ENCODE measurements at places on chromosomes 12 and 14. TPM values are rescaled to one million over a fixed set of nuclear protein-coding genes. Genes with fewer than 3 reads are reported as not detected.
A peak's percentile ranks its signal among the peaks of the same experiment; 100 is the strongest.

GRCh38 chr14:59081720-59082119, 106.7 kb upstream of the DAAM1 start:
- DNase-seq = no peak

DNA sequence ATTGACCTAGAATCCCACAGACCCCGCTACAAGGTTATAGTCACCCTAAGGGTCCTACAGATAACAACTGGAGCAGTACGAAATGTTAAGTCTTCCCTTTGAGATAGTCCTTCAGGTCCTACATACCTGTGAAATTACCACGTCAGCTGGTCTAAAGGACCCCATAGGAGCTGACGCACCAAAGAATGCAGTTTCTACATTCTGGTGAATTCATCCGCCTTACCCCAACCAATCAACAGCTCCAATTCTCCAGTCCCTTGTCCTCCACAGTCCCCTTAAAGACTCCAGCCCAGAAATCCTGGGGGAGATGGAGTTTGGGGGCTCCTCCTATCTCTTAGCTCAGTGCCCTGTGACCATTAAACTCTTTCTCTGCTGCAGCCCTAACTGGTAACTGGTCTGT, 36.2 kb upstream of the PRMT8 start:
- DNase-seq = no peak

CYP27B1 gene
- total RNA-seq = 0.22 TPM

DNA sequence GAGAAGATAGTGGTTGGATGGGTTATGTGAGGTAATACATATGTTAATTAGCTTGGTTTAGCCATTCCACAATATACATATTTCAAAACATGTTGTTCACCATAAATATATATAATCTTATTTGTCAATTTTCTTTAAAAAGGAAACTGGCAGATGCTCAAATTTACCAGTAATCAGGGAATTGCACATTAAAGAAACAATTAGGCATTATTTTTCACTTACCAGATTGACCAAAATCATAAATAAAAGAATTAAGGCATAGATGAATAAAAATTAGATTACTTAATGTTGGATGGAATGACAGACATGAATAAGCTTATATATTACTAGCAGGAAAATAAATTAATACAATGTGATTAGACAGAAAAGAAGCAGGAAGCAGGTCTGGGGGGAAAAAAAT, 147.2 kb downstream of the PLEKHA5 start:
- DNase-seq = no peak

KRT71 gene
- total RNA-seq = not detected

THAP2 gene
- total RNA-seq = 7.4 TPM

DNA sequence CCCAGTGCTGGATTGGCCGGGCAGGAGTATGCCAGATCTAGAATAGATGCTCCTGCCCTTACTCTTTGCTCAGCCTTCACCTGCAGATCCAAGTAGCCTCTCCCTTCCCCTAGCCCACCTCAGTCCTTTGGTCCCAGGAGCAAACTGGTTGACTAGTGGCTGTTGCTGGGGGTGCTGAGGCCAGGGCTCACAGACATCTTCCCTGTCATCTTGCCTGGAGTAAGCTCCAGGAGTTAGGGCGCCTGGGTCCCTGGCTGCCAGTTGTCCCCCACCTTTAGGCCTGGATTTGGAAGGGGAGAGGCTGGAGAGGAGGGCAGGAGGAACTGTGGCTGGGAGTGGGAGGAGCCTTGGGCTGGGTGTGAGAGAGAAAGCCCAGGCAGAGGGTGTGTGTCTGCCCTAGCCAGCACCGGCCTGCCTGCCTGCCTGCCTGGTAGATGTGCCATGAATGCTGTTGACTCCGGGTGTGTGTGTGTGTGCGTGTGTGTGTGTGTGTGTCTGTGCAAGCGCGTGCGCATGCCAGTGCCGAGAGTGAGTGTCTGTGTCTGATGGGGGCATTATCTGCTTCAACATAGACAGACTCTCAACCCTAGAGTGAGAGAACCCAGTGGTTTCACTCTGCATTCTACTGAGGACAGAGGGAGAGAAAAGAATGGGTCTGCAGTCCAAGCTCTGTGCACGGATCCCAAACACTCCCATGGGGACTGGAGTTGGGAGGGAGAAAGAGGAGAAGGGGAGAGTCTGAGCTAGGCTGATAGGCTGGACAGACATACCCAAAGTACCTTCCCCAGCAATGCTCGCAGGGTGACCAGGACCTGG, 845 bp upstream of the RARG start:
- peak; percentile 90 for DNase-seq

GRCh38 chr12:4323396-4323795, 2.4 kb downstream of the TIGAR start:
- DNase-seq = no peak

DNA sequence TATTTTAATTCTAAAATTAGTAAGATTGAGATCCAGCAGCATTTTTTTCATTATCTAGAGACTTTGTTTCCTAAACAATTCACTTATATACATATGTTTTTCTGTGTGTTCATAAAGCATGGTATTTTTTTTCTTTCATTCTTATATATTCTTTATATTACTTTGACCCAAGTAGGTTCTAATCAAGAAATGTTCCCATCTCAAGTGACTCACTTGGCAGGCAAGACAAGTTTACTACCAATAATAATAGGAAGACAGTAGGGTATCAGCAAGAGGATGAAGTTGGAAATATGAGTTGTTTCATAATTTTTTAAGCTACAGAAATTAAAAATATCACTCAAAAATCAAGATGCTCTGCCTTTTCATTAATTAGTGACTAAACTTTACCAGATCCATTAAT, 613.4 kb upstream of the ATP2B1 start:
- DNase-seq = no peak

DNA sequence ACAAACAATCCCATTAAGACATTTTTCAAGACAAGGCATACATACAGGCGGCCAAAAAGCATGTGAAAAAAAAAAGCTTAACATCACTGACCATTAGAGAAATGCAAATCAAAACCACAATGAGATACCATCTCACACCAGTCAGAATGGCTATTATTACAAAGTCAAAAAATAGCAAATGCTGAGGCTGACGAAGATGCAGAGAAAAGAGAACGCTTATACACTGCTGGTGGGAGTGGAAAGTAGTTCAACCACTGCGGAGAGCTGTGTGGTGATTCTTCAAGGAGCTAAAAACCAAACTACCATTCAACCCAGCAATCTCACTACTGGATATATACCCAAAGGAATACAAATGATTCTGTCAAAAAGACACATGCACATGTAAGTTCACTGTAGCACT, 216.7 kb downstream of the FOXG1 start:
- DNase-seq = no peak

GRCh38 chr12:32566663-32567295, 112.3 kb upstream of the DNM1L start:
- DNase-seq = no peak

DNA sequence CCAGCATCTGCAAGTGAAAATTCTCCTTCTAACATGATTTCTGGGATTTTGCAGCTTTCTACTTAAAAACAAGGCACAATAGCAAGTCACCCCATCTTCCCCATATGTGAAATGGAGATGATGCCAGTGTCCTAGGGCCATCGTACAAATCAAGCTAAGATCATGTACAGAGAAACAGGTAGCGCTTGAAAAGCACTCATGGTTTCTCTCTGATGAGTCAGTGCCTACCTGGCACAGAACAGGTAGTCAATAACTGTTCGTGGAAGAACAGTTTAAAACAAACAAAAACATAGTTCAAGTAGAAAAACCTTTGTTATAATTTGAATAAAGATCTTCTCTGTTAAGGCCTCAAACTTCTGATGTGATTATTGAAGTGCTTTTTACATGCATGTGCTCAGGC, 46.9 kb downstream of the RAD52 start:
- no peak for DNase-seq

SLC16A7 gene
- total RNA-seq = 109 TPM

DNA sequence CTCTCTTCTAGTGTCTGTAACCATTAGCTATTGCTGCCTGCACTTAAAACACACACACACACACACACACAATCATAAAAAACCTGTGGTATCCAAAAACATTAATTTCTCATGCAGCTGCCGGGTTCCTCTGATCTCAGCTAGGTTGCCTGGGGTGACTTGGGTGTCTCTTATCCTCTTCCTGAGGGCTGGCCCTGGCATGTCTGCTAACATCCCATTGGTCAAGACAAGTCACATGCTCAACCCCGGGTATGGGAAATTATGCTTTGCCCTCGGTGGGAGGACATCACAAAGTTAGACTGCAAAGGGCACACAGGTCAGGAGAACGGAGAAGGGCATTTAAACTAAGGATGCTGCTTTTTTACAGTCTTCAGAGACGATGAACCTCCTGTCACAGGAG, 55.7 kb downstream of the TRPV4 start:
- DNase-seq = no peak

- no peak for DNase-seq
Measured at GRCh38 chr12:116166306-116166705, 111.2 kb downstream of the MED13L start.

DDX11 gene
- 5.4 TPM for total RNA-seq

ZC2HC1C gene
- total RNA-seq = 10.8 TPM

GRCh38 chr12:4769073-4769472, 48.9 kb downstream of the GALNT8 start:
- DNase-seq = peak; percentile 72

DNA sequence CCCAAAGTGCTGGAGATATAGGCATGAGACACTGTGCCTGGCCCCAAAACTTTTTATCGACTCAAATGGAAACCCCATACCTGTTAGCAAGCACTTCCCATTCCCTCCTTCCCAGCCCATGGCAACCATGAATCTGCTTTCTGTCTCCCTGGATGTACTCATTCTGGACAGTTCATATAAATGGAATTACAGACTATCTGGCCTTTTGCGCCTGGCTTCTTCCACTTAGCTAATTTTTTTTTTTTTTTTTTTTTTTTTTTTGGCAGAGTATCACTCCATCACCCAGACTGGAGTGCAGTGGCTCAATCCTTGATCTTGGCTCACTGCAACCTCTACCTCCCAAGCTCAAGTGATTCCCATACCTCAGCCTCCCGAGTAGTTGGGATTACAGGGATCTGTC, 134.5 kb upstream of the MED13L start:
- DNase-seq = no peak

TPPP2 gene
- 1.2 TPM for total RNA-seq

DNA sequence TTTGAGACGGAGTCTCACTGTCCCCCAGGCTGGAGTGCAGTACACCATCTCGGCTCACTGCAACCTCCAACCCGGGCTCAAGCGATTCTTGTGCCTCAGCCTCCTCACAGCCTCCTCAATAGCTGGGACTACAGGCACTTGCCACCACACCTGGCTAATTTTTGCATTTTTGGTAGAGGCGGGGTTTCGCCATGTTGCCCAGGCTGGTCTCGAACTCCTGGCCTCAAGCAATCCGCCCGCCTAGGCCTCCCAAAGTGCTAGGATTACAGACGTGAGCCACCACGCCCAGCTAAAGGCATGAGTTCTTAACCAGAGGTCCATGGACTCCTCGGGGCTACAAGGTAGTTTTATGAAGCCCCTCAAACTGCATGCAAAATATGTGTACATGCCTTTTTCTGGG, 2.1 kb downstream of the SARNP start:
- DNase-seq = no peak

RDH5 gene
- 24.4 TPM for total RNA-seq

- DNase-seq = no peak
Measured at GRCh38 chr12:82970614-82971013, 283.9 kb downstream of the TMTC2 start.

SSTR1 gene
- 0.86 TPM for total RNA-seq

DNA sequence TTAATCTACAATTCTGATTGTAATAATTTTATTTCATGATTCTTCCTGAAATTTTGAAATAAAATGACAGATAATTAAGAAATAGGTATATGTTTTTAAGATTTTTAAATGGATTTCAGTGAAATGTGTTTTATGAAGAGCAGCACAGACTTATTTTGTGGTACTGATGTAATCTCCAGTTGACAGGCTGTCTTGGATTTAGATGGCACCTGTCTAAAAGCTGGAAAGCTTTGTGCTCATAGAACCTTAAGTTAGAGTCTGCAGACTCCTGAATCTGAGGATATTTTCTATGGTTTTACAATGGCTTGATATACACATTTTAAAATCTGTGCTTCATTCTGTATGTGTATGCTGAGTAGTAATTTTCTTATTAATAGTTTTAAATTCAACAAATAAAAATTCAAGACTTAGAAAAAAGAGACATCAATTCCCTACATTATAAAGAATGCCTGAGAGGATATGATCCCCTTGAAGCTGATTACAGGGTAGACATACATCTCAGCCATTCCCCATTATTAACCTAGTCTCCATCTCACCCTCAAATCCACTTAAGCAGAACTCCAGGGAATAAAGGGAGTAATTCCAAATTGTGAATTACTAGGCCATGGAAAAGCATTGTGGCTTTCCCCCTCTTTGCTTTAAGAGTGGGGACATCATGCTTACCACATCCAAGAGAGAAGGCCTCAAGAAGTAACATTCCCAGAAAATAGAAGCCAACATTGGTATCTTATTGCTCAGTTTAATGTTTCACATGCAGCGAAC, 33.7 kb upstream of the ACSS3 start:
- DNase-seq = no peak

PTPN6 gene
- 7.7 TPM for total RNA-seq

LAG3 gene
- 1.0 TPM for total RNA-seq

TAS2R43 gene
- not detected for total RNA-seq

DNA sequence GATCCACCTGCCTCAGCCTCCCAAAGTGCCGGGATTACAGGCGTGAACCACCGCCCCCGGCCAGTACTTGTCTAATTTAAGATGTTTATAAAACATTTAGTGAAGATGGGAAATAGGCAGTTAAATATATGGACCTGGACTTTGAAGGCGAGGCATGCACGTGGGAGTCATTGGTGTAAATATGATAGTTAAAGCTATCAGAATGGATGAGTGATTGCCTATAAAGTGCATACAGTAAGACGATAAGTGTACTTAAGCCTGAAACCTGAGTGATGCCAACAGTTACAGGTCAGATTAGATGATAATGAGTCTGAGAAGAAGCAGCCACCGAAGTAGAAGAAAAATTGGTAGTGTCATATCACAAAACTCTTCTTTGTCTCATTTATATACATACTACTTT, 11.5 kb downstream of the RAD51B start:
- no peak for DNase-seq

CLEC14A gene
- total RNA-seq = 43.1 TPM

GRCh38 chr12:8914716-8915526, 612 bp downstream of the PHC1 start:
- peak; percentile 47 for DNase-seq

ATP5MC2 gene
- total RNA-seq = 507 TPM

- no peak for DNase-seq
Measured at GRCh38 chr12:62106547-62107185, 153.5 kb upstream of the USP15 start.

TAS2R42 gene
- total RNA-seq = not detected

DNA sequence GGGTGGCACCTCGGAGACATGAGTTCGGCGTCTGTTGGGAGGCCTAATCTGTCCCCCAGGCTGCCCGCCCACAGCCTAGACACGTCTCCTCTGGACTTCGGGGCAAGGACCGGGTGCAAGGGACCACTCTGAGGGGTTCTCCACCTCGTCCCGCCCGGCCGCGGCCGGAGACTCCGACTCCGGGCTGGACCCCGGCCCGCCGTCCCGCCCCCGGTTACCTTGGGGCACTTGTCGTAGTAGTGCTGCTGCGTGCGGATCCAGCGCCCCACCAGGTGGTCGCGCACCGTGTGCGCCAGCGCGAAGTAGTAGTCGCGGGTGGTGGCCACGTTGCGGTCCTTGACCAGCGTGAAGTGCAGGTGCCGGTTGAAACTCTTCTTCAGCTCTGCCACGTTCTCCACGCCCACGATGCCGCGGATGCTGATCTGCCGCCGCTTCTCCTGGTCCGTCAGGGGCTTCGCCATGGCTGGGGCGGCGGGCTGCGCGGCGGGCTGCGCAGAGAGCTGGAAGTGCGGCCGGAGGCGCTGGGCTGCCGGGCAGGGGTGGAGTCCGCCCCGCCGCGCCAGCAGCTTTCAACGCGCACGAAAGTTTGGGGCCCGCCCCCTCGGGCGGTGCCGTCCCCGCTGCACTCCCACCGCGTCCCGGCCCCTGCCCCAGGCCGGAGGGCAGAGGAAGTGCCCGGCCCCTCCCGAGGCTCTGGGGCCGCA, at the start of gene PYGL:
TSS of gene PYGL (minus strand) at position 541 of the 704 bp plus-strand sequence. CDS start at position 461, 80 bp downstream.
- DNase-seq = peak; percentile 94

ASCL1 gene
- total RNA-seq = not detected
